ENCODE measurements at places on chromosomes 13 and 19.
A peak's percentile ranks its signal among the peaks of the same experiment; 100 is the strongest.

- DNase-seq = no peak
These were observed 2.3 kb downstream of the TRAPPC6A start for GRCh38 chr19:45175515-45176345.

- no peak for DNase-seq
These were observed 53.3 kb downstream of the NHLRC3 start for GRCh38 chr13:39091586-39091985.

DNA sequence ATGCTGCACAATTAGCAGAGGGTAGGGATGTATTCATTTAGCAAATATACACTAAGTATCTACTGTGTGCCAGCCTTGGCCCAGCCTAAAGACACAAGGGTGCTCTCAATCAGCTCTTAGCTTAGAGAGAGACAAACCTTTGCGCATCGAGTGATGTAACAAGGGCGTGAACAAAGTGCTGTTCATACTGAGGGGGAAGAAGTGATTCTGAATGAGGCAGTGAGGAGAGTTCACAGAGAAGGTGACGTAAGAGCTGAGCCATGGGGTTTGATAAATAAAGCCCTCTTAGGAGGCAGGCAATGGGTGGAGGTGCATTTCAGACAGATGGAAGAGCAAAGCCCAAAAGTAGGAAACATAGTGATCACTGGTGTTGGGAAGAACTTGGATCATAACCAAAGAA, 68.5 kb downstream of the FLT1 start:
- DNase-seq = no peak

- DNase-seq = no peak
These were observed 618.0 kb upstream of the ARGLU1 start for GRCh38 chr13:107185889-107186288.

- no peak for DNase-seq
These were observed 245.3 kb downstream of the ITGBL1 start for GRCh38 chr13:101697745-101698144.

GRCh38 chr19:34794066-34794960, 21.3 kb upstream of the ZNF599 start:
- DNase-seq = no peak

DNA sequence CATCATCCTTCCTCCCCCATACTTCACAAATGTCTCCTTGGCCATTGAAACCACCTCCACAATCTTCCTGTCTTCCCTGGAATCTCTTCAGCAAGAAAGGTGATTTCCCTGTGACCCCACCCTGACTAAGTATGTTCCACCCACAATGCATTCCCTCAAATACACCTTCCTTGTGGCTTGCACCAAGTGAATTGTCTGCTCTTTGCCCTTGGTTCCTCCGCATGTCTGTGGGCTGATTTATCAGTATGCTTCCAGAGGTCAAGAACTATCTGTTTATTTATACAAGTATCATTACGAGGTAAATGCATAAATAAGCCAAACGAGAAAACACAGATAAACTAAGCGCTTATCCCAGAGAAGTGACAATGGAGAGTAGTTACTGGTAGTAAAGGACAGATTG, 45.4 kb upstream of the POMP start:
- DNase-seq = no peak

- no peak for DNase-seq
These were observed 6.4 kb downstream of the TNFSF14 start for GRCh38 chr19:6663236-6664201.

- no peak for DNase-seq
These were observed 7.5 kb upstream of the ZNF525 start for GRCh38 chr19:53357821-53358581.

- DNase-seq = no peak
These were observed 460.8 kb upstream of the ARGLU1 start for GRCh38 chr13:107028751-107029150.

- DNase-seq = no peak
These were observed 9.6 kb downstream of the HIPK4 start for GRCh38 chr19:40380199-40381037.

DNA sequence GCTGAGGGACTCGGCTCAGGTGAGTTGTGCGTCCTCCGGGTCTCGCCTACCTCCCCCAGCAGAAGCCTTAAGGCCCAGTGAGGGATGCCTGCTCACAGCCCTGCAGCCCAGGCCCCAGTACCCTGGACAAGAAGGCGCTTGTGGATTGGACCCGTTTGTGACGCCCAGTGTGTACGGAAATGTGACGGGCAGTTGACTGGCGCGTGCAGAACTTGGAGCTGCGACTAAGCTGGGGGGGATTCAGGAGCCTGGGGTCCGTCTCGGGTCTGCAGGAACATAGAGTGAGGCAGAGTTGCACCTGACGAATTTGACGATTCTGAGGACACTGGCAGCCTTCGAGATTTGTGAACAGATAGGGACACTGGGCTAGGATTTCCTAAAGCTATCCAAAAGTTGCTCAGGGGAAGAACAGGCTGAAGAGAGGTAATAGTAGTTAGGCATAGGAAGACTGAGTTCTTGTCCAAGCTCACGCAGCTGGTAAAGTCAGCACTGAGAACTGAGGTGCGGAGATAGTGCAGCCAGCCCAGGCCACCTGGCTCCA, 519 bp downstream of the ZNF551 start:
- no peak for DNase-seq

DNA sequence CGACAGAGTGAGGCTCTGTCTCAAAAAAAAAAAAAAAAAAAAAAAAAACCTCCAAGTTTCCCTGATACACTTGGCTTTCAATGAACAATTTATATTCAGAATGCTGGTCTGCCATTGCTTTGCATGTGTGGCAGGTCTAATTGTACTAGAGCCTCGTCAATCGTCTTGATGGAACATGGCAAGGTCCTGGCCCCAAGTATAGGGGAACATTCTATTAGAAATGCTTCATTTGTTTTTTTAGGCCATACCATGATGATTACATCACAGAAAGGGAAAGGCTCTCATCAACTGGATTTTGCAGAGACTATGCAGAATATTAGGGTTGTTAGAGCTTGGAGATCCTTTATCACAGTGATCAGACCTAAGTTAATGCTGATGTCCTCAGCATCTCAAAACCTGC, 28.0 kb downstream of the SPRY2 start:
- DNase-seq = peak; percentile 14

- DNase-seq = no peak
These were observed 26.8 kb downstream of the ATP12A start for GRCh38 chr13:24706886-24707585.

GRCh38 chr19:29285187-29285687, 72.3 kb upstream of the UQCRFS1 start:
- DNase-seq = no peak

DNA sequence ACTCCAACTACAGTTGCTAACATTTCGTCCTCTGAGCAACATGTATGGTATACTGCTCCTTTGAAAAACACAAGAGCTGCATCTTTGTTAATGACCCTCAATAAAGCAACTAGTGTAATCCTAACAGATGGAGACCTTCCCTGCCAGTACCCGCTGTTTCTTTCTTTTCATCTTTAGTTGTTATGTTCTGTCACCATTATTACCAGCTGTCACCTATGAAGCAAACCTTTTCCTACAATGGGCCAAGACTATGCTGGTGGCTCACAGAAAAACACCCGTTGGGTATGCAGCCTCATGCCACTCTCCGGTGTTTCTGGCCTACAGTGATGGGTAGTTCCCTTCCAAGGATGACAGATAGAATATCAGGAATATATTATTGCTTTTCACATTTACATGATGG, 29.7 kb upstream of the CYSLTR2 start:
- no peak for DNase-seq

- no peak for DNase-seq
These were observed 51.6 kb upstream of the MIR17HG start for GRCh38 chr13:91295712-91296410.

DNA sequence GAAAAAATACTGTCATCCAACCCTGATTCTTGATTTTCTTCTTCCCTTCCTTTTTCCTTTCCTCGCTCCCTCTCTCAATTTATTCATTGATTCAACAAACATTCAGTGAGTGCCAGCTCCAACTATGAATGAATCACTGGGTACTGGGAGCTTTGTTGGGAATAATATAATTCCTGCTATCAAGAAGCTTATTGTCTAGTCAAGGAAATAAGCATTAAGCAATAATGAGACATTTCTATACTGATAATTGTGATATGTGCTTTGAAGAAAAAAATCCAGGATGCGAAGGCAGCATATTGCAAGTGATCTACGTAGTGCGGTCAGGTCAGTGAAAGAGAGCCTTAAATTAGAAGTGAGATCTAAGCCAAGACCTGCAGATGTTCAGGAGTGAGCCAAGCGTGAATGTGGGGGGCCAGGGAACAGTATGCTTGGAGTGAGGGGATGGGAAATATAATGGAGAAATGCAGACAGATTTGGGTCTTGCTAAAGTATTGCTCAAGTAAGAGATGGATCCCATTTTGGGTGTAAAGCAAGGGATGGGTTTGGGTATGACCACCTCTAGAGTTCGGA, 253.5 kb downstream of the LHFPL6 start:
- no peak for DNase-seq

DNA sequence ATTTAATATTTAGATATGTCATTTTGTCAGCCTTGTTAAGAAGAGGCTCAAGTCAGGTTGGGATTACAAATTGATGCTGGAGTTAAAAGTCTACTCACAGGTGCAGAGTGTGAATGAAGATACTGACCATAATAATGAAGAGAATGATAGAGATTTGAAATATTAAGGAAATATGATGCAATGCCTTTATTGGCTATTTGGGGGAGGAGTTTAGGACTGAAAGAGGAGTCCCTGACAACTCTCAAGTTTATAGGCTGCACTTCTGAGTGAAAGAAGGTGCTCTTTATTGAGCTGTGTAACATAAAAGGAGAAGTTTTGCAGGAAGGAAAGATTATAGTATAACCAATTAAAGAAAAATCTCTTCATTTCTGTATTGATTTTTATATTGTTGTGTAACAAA, 827.7 kb upstream of the PCDH9 start:
- DNase-seq = no peak

DNA sequence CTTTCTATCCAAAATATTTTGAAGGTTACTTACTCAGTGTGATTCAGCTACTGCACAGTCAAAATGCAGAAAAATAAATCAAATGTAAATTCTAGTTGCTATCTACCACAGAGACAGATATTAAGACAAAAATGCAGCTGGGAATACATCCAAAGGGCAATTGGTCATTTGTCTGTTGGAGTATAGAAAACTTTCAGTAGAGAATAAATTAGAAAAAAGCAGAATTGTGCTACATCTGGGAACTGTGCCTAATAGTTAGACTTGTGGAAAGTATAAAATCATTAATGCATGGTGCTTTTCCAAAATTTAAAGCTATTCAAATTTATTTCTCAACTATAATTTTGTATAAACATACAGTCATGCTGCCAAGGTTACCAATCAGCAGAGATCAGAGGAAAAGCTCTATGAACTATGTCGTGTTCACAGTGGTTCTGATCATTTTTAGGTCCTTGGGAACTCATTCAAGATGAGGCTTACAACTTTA, 1635.8 kb downstream of the PCDH9 start:
- peak; percentile 89 for DNase-seq

DNA sequence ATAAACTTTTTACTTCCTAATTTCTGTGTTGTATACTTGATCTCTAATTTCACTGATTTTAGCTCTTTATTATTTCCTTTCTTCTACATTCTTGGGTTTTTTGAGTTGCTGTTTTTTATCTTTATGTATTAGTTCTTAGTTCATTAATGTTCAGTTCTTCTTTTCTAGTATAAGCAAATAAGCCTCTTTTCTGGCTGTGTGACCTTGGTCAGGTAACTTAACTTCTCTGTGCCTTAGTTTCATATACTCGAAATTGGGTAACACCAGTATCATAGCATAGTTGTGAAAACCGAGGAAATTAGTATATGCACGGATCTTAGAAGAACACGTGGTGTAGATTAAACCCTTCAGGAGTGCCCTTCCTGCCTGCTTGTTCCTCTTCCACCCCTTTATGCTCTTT, 130.2 kb upstream of the C1QTNF9B start:
- DNase-seq = no peak

- no peak for DNase-seq
These were observed 26.8 kb downstream of the SKA3 start for GRCh38 chr13:21149568-21149967.

GRCh38 chr13:90205911-90206310, 1141.6 kb upstream of the MIR17HG start:
- DNase-seq = no peak

GRCh38 chr19:46453661-46454060, 17.7 kb downstream of the PNMA8A start:
- DNase-seq = no peak

GRCh38 chr19:46950526-46951170, 69.0 kb upstream of the NPAS1 start:
- DNase-seq = no peak

- no peak for DNase-seq
These were observed 1024.0 kb upstream of the PCDH9 start for GRCh38 chr13:68254151-68254550.

- no peak for DNase-seq
These were observed 70.7 kb upstream of the EDNRB start for GRCh38 chr13:77989281-77989680.

GRCh38 chr13:31116224-31116623, 45.5 kb downstream of the HSPH1 start:
- DNase-seq = no peak

DNA sequence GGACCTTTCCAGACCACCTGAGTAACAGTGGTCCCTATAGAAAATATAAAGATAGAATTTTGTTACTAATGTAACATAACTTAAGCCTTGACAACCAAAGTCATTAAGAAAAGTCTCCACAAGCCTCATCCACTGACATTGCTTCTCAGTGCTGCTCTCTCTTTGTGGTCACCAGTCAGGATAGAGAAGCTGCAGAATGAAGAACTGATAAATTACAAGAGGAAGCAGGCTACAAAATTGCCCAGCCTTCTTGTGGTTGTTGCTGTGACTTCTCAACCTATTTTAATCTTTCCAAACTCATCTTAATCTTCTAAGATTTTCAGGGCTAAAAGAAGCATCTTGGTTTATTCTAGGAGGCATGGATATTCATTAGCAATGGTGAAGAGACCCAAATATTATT, 343.8 kb downstream of the MZT1 start:
- no peak for DNase-seq

GRCh38 chr13:46345866-46346265, 41.2 kb downstream of the RUBCNL start:
- DNase-seq = peak; percentile 51

DNA sequence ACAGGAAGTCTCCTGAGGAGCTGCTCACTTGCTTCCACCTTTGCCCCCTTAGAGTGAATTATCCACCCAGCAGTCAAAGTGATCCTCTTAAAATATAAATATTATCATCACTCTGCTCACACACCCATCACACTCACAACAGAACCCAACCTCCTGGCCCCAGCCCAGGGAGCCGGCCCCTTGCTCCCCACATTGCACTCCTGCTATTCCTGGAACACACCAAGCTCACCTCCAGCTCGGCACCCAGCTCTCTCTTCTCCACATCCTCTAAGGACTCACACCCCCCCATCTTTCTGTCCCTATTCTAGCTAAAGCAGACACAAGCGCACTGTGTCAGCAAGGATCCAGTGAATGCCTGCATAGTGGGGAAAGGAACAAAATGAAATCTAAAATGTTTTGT, 7.0 kb downstream of the TUBGCP3 start:
- no peak for DNase-seq

GRCh38 chr19:50646074-50646807, 3.0 kb upstream of the C19orf81 start:
- peak; percentile 45 for DNase-seq

DNA sequence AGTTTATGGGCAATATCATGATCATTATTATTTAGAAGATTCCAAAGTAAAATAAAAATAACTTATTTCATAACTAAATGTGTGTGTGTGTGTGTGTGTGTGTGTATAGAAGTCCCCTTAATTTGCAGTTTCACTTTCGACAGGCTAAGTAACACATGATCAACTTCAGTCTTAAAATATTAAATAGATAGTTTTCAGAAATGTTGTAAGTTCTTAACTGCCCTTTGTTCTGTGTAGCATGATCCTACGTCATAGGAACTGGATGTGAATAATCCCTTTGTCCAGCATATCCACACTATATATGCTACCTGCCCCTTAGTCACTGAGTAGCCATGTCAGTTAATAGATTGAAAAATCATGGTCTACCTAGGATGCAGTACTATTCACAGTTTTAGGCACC, 1863.5 kb upstream of the PCDH20 start:
- no peak for DNase-seq
